ENCODE measurements at places on chromosomes 4 and X.

GRCh38 chr4:180538384-180539057, 1704.7 kb upstream of the TENM3 start:
- DNase-seq = no peak

GRCh38 chrX:153766098-153766817, 2.2 kb downstream of the PLXNB3 start:
- DNase-seq = peak; percentile 75

DNA sequence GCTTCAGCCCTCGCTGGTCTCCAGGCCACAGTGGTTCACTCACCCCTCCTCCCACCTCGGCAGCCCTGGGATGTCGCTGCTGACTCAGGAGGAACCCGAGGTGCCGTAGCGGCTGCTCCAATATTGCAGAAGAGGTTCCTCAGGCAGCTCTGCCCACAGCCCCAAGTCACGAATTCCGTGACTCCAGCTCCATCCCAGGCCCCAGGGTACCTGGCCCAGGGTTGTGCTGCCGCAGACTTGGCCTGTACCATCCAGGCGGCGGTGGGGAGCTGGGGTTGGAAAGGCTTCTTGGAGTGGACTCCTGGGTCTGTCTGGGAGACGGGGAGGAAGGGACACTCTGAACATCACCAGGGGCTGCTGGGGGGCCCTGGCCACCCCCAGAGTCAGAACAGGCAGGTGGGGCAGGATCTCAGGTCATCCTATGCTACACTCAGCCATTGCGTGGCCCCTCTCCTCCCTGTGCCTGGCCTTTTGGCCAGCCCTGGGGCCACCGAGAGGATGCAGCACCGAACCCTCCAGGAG, 728 bp upstream of the HGFAC start:
- DNase-seq = peak; percentile 31

DNA sequence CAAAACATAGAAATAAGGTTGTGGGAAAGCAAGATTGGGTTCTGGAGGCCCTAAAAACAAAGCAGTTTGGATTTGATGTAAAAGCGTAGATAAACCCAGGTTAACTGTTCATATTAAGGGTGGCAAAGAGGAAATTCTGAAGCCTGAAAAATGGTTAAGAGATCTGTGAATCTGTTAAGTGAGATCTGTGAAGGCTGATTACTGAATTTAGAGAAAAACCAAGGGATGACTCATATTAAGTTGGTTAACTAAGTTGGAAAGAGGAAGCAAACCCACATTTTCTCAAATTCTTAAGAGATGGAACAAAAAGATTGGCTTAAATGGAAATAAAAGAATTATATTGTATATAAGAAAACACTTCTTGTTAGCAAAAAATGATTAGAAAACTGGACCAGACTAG, 22.8 kb downstream of the GPAT3 start:
- peak; percentile 38 for DNase-seq

DNA sequence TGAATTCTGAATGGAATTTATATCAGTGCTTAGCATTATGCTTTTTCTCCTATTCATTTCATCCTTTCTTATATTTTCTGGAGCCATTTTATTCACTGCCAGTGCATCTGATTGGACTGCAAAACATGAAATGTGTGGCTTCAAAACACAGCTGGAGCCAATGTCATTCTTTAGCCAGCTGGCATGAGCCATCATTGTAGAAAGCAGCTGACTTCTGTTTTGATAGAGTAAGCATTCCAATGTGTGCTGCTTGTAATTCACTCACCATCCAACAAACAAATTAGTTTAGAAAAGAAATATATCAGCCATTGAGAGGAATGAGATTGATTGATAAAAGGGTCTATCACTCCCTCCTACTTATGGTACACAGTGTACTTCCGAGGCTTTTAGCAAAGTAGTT, 2616.0 kb downstream of the ARAP2 start:
- DNase-seq = no peak

- DNase-seq = no peak
Observed at GRCh38 chrX:37779857-37780256, at the start of gene CYBB. CYBB (plus strand) TSS chrX:37780059; CDS start chrX:37780078, 19 bp downstream.

- DNase-seq = no peak
Observed at GRCh38 chr4:48337731-48338130, 3.6 kb upstream of the SLAIN2 start.

DNA sequence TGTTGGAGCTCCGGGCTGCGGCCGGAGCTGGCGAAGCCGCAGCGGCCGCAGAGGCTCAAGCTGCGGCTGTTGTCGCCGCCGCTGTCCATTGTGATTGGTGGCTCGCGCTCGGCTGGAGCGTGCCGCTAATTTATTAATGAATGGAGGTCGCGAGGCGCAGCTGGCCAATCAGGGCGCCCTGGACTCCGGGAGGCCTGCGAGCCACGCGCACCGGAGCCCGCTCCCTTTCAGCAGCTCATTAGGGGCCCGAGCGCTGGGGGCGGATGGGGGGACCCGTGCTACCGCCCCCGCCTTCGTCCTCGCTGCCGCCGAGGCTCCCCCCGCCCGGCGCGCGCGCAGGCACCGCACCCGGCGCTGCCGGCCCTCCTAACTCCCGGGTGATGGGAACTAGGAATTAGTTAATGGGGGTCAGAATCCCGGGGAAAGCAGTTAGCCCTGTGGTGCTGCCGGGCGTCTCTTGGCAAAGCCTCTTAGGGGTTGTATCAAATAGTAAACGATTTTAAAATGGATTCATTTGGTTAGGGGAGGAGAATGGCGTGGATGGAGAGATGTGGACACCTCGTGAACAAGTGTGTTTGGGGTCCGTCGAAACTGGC, 589 bp upstream of the NEUROG2 start:
- DNase-seq = no peak

DNA sequence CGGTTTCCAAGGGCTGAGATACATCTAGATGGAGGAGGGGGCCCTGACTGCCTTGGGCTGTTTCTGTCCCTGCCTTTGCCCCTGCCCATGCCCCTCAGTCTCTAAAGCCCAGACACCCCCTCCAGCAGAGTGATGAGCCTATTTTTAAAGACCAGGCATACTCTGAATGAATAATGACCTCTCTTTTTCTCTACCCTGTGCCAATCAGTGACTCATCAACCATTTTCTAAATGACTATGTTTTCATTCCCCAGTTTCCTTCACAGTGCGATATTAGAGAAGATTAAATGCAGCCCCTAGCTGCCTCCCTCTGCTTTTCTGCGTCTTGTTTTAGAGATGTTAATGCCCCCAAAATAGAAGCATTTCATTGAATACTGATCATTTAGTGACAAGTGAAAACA, 15.5 kb upstream of the NHS start:
- DNase-seq = peak; percentile 49

DNA sequence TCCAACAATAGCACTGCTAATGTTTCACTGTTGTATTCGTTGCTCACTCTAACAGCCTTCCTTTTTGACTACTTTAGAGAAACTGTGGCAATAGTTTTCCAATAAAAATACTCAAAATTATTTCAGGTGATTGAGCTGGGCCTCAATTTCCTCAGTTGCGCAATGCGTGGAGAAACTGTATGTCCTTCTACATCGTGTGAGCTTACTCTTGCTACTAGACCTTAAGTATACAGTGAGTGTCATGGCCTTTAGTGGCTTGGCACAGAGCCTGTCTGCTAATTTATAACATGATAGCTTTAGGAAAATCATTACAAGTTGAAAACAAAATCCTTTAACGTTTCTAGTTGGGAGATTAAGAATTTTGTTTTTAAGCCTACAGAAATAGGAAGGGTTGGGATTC, 114.5 kb downstream of the COL4A6 start:
- no peak for DNase-seq

- no peak for DNase-seq
Observed at GRCh38 chr4:1019320-1019719, 7.9 kb downstream of the FGFRL1 start.

GRCh38 chrX:110172215-110172614, 145.7 kb downstream of the AMMECR1 start:
- DNase-seq = no peak

DNA sequence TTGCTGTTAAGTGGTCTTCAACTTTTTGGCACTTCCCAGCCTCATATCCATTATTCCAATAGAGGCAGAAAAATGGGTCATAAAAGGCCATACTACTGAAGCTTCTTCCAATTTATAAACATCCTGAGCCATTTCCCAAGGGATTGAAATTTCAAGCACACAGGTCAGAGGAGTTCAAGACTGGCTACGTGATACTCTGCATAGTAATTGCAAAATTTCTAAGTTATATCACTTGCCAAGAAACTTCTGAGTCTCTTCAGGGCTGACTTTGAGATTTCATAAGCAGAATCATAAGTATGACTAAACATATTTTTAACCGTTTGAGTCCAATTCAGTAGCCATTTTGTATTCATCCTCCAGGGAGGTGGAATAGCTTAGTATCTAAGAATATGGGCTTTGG, 75.6 kb upstream of the RXFP1 start:
- peak; percentile 73 for DNase-seq

- no peak for DNase-seq
Observed at GRCh38 chr4:5043579-5043978, 7.7 kb upstream of the STK32B start.

DNA sequence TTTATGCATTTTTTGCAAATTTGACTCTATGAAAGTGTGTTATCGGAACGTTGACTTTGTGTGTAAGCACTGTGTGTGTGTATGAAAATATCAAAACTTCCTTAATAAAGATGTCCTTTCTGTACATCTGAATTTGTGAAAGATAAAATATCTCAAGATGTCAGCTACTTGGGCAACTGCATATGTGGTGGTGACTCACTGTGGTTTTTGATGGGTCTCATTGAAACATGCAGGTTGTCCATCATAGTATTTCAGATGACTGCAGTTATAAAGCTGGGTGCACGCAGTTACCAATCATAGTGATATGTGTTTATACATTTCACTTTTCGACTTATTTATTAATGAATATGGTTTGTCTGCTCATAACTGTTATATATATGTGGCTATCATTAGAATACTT, 19.7 kb upstream of the BBS12 start:
- peak; percentile 61 for DNase-seq

- no peak for DNase-seq
Observed at GRCh38 chrX:136205882-136206380, 45.3 kb downstream of the MAP7D3 start.

- DNase-seq = peak; percentile 8
Observed at GRCh38 chr4:161642708-161643107, 521.1 kb downstream of the FSTL5 start.

DNA sequence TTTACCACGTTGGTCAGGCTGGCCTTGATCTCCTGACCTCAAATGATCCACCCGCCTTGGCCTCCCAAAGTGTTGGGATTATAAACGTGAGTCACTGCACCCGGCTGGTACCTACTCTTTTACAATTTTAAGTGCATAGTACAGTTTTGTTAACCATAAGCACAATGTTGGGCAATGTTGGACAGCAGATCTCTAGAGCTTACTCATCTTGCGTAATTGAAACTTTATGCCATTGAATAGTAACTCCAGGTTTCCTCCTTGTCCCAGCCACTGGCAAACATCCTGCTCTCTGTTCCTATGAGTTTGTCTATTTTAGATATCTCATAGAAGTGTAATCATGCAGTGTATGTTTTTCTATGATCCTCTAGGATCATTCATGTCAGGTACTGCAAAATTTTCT, 9.3 kb upstream of the CPE start:
- no peak for DNase-seq

- DNase-seq = no peak
Observed at GRCh38 chr4:75643651-75644050, 13.3 kb upstream of the CDKL2 start.

- no peak for DNase-seq
Observed at GRCh38 chrX:13716905-13717304, 17.5 kb downstream of the TRAPPC2 start.

DNA sequence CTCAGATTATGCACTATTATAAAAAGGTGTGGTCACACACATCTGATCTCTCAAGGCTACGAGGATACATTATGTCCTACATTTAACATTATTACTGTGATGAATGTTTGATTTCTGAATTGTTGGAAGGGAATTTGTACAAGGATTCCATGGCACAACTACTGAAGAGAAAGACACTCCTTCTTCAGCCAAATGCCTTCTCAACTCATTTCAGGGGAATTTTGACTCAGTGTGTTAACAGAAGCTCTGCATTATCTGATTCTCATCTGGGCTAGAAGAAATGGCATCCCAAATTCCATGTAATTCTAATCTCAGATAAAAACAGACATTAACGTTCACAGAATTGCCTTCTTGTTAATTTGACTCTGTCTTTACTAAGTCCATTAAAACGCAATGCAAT, 477.7 kb downstream of the PDGFC start:
- DNase-seq = no peak

DNA sequence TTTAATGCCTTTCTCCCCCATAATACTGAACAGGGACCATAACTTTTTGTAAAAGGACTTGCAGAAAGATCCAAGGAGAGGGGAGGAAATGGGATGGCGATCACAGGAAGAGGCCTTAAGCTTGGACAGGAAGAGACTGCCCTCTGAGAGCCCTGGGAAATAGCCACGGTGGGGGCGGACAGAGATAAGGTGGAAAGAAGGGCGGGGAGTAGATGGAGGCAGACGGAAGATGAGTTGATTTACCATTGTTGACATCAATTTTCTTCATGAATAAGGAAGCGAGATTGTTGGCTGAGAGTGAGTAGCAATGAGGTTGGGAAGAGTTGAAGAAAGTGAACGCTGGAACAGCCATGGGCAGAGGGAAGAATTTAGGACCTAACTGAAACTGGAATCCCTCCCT, 63.4 kb downstream of the RASGEF1B start:
- no peak for DNase-seq

DNA sequence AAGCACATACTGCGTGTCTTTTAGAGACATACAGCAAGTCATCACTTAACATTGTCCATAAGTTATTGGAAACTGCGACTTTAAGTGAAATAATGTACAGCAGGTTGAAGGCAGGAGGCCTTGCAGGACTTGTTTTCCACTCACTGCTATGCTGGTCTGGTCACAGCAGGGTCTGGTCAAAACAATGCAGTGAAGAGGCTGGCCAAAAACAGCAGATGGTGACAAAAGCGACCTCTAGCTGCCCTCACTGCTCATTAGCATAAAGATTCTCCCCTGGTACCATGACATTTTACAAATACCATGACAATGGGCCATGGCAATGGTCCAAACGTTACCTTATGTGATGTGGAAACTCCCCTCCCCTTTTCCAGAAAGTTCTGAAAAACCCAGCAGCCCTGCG, 1283.6 kb downstream of the FSTL5 start:
- no peak for DNase-seq

- DNase-seq = no peak
Observed at GRCh38 chrX:119625843-119626242, 19.6 kb upstream of the NKRF start.

GRCh38 chr4:19494961-19495360, 756.7 kb upstream of the SLIT2 start:
- peak; percentile 23 for DNase-seq

DNA sequence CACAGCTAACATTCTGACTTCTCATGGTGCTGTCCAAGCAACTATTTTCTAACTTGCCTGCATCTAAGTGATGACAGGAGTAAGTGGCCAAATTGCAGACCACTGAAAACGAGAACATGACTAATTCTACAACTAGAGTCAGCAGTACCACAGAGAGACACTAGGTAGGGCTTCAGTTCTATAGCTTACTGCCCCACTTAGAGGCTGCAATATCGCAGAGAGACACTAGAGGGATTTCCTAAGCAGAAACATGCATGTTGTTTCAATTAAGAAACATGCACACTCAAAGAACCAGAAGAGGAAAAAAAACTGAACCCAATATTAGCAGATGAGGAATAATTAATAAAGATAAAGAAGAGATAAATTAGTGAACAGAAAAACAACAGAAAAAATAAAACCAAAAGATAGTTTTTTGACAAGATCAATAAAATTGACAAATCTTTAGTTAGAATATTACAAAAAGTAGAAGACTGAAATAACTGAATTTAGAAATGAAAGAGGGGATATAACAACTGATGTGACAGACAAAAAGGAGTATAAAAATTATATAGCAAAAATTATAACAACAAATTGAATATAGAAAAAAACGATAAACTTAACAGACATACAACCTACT, 100.8 kb downstream of the SPIN4 start:
- DNase-seq = peak; percentile 76

All from fibroblast of upper back skin (primary cell).